ENCODE measurements at places on chromosomes 6 and 20. TPM values are rescaled to one million over a fixed set of nuclear protein-coding genes. Genes with fewer than 3 reads are reported as not detected.

- DNase-seq = no peak
These were observed 75.4 kb downstream of the PERP start for GRCh38 chr6:138031850-138032249.

- DNase-seq = no peak
These were observed 3.4 kb downstream of the SERPINB1 start for GRCh38 chr6:2838251-2838650.

GRCh38 chr6:54013966-54014365 lies 97.3 kb upstream of the MLIP start:
- no peak for DNase-seq

DNA sequence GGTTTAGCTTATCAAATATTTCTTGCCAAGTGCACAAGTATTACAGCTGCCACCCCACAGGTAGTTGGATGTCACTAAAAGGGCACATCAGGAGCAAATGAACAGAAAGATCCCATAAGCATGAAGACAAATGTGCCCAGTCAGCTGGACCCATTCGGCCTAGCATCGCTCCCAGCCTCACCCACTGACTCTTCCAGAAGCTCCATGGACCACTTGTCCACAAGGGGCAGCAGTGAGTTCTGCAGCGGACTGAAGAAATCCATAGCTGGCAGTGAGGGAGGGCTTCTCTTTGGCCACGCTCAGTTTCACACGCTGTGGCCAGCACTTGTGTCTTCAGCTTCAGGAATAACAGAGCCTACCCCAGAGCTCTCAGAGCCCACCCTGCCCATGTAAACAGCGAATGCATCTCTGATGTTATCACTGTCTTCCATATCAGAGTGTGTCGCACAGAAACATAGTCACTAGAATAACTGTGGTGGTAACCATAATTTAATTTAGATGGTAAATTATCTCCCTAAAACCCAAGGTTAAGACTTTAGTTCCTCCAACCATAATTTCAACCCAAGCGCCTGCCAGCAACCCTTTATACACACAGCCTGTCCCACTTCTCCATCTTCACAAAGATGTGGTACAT lies 15.8 kb downstream of the CGA start:
- peak; percentile 84 for DNase-seq

GRCh38 chr6:159826968-159827647 lies 27.0 kb downstream of the PNLDC1 start:
- peak; percentile 34 for DNase-seq

- no peak for DNase-seq
These were observed 24.9 kb upstream of the SASH1 start for GRCh38 chr6:148317739-148318138.

DNA sequence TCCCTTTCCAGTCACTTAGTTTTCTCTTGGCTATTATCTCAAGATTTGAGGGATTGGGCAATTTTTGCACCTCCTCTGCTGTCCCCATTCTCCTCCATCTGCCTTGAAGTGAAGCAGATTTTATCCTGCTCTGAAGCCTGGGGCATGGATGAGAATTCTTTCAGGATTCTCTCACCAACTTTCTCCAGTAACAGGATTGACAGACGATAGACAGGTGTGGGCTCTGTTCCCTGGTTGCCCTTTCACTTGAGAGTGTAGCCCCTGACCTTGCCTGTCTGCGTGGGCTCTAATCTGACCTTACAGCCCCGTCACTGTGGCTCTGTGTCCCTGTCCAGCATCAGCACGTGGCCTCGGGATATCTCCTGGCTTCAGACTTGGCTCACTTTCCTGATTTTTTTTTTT lies 27.1 kb downstream of the CDYL start:
- no peak for DNase-seq

TGM6 gene
- total RNA-seq = not detected

ME1 gene
- total RNA-seq = 3.5 TPM

FOXC1 gene
- total RNA-seq = 3.3 TPM

ENPP5 gene
- 1.2 TPM for total RNA-seq

NMBR gene
- not detected for total RNA-seq

POU5F1 gene
- total RNA-seq = 48.8 TPM

SLC35D3 gene
- total RNA-seq = not detected

C2 gene
- not detected for total RNA-seq
